A549 treated with ZK216348 at 1 μM for 4 hours (cell line): ENCODE measurements at places on chromosomes 1 and 21. TPM values are rescaled to one million over a fixed set of nuclear protein-coding genes. Genes with fewer than 3 reads are reported as not detected.

TNFSF18 gene
- total RNA-seq, result not detected in 5 replicates

CRNN gene
- not detected in 5 replicates for total RNA-seq

PCSK9 gene
- 1.8 to 4.5 TPM (median 3.0 TPM) in 5 replicates for total RNA-seq

WLS gene
- 16.2 to 21.0 TPM (median 17.6 TPM) in 5 replicates for total RNA-seq

IVNS1ABP gene
- total RNA-seq, result 21.9 to 29.7 TPM (median 26.4 TPM) in 5 replicates

ANGPTL1 gene
- not detected in 5 replicates for total RNA-seq

SPRR2G gene
- total RNA-seq, result not detected in 5 replicates

PLA2G2F gene
- total RNA-seq, result not detected in 5 replicates

EPHA8 gene
- total RNA-seq, result 0.02 to 0.06 TPM (median 0.05 TPM) in 3 of 5 replicates, not detected in the others

AMY1C gene
- not detected in 5 replicates for total RNA-seq

CELA2A gene
- total RNA-seq, result not detected in 5 replicates

CRYBG2 gene
- total RNA-seq, result 0.90 to 2.6 TPM (median 1.3 TPM) in 5 replicates

ARHGAP30 gene
- 0.06 to 0.19 TPM (median 0.08 TPM) in 5 replicates for total RNA-seq

CFHR4 gene
- total RNA-seq, result not detected in 5 replicates

RAB42 gene
- total RNA-seq, result 2.0 to 4.0 TPM (median 3.0 TPM) in 5 replicates

PGBD2 gene
- total RNA-seq, result 3.7 to 4.2 TPM (median 3.9 TPM) in 5 replicates

PTPN7 gene
- total RNA-seq, result 0.05 to 0.26 TPM in 2 of 5 replicates, not detected in the others

C1orf185 gene
- total RNA-seq, result not detected in 5 replicates

FNDC5 gene
- total RNA-seq, result 0.23 to 1.1 TPM (median 0.39 TPM) in 5 replicates

CLDN8 gene
- not detected in 5 replicates for total RNA-seq

FMO4 gene
- total RNA-seq, result 0.19 to 0.86 TPM (median 0.52 TPM) in 5 replicates

RPTN gene
- 0.07 TPM in 1 of 5 replicates, not detected in the others for total RNA-seq

LSM10 gene
- total RNA-seq, result 30.6 to 46.9 TPM (median 45.1 TPM) in 5 replicates

SLC16A4 gene
- total RNA-seq, result 26.0 to 41.9 TPM (median 37.9 TPM) in 5 replicates

INTS7 gene
- total RNA-seq, result 17.3 to 23.7 TPM (median 19.5 TPM) in 5 replicates

ECM1 gene
- total RNA-seq, result 1.7 to 2.1 TPM (median 1.8 TPM) in 5 replicates

TCHHL1 gene
- not detected in 5 replicates for total RNA-seq

TSPAN1 gene
- total RNA-seq, result 1.9 to 3.6 TPM (median 2.3 TPM) in 5 replicates

PLEKHA6 gene
- 20.4 to 35.4 TPM (median 29.9 TPM) in 5 replicates for total RNA-seq

FCRL1 gene
- total RNA-seq, result not detected in 5 replicates

RAB3B gene
- total RNA-seq, result 5.2 to 10.4 TPM (median 6.8 TPM) in 5 replicates

KCNE1 gene
- not detected in 5 replicates for total RNA-seq

CYP4A11 gene
- not detected in 5 replicates for total RNA-seq

CZIB gene
- total RNA-seq, result 27.4 to 37.1 TPM (median 29.2 TPM) in 5 replicates

FCGR2B gene
- not detected in 5 replicates for total RNA-seq

SCNM1 gene
- 44.7 to 55.2 TPM (median 46.7 TPM) in 5 replicates for total RNA-seq

CD247 gene
- 0.21 to 0.42 TPM (median 0.31 TPM) in 5 replicates for total RNA-seq

C1QA gene
- not detected in 5 replicates for total RNA-seq

ODR4 gene
- total RNA-seq, result 13.5 to 19.1 TPM (median 16.1 TPM) in 5 replicates

TDRD5 gene
- 0.04 to 0.14 TPM (median 0.07 TPM) in 4 of 5 replicates, not detected in the other for total RNA-seq

AMIGO1 gene
- 1.1 to 1.6 TPM (median 1.1 TPM) in 5 replicates for total RNA-seq

LSS gene
- total RNA-seq, result 9.1 to 17.4 TPM (median 13.8 TPM) in 5 replicates

FRRS1 gene
- total RNA-seq, result 1.1 to 2.2 TPM (median 1.6 TPM) in 5 replicates

VCAM1 gene
- 0.06 TPM in 1 of 5 replicates, not detected in the others for total RNA-seq

TSEN15 gene
- total RNA-seq, result 24.5 to 35.3 TPM (median 30.9 TPM) in 5 replicates

IVL gene
- total RNA-seq, result 0.15 TPM in 1 of 5 replicates, not detected in the others

ROR1 gene
- 7.4 to 11.0 TPM (median 9.0 TPM) in 5 replicates for total RNA-seq

B3GALT6 gene
- total RNA-seq, result 8.9 to 24.1 TPM (median 21.8 TPM) in 5 replicates

FTCD gene
- total RNA-seq, result not detected in 5 replicates

GCSAML gene
- not detected in 5 replicates for total RNA-seq

CCDC28B gene
- 1.1 to 2.8 TPM (median 1.8 TPM) in 5 replicates for total RNA-seq

EDN2 gene
- 12.3 to 21.9 TPM (median 18.0 TPM) in 5 replicates for total RNA-seq

CDK18 gene
- 1.0 to 1.4 TPM (median 1.2 TPM) in 5 replicates for total RNA-seq

ASPM gene
- total RNA-seq, result 10.8 to 26.1 TPM (median 22.7 TPM) in 5 replicates

KCNE2 gene
- total RNA-seq, result not detected in 5 replicates

CFAP74 gene
- 0.02 to 0.07 TPM in 2 of 5 replicates, not detected in the others for total RNA-seq

SEC16B gene
- 0.43 to 1.1 TPM (median 0.79 TPM) in 5 replicates for total RNA-seq

RSPH1 gene
- 0.34 to 1.3 TPM (median 0.67 TPM) in 5 replicates for total RNA-seq
